ENCODE measurements at places on chromosomes 2 and 18.

- DNase-seq: no peak
Measured at GRCh38 chr18:7079231-7079630, 38.4 kb downstream of the LAMA1 start.

DNA sequence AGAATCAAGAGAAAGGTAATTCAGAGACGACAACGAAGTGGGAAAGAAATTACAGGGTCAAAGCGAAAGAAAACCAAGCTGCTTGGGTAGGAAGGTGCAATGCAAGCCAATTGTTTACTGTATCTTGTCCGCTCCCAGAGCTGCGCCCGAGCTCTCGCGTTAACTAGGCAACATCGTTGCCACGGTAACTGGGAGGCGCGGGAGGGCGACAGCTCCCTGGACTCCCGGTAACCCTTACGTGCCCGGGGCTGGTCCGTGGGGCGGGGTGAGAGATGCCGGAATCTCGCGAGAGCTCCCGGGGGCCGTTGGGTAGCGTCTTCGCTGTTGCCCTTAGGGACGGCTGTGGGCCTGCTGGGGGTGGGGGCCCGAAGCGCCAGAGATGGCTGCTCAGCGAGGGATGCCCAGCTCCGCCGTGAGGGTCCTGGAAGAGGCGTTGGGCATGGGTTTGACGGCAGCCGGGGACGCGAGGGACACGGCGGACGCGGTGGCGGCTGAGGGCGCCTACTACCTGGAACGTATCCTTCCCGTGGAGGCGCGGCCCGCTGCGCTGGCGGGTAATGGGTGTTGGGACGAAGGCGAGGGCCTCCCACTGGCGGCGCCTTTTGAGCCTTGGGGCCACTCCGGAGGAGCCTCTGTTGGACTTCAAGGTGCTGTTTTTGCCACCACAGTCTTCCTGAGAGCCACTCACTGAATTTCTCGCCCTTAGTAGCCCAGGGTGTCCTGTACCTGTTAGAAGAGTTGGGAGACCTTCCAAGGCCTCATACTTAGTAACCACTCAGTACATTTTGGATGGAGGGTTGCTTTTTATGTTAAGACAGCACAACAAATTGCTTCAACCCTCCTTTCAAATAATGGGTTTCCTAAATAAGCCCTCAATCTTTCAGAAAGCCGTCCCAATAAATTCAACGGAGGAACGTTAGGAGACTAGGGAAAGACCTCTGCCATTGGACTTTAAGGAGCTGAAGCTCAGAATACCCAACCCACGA lies at the start of gene SPAG16:
TSS of gene SPAG16 (plus strand) at position 360 of the 986 bp plus-strand sequence.
- DNase-seq: peak; percentile 93

- no peak for DNase-seq
Measured at GRCh38 chr18:4455113-4455811, at the start of gene DLGAP1. TSS of gene DLGAP1 (minus strand) at chr18:4455307.

GRCh38 chr2:191446910-191447309 lies 201.7 kb downstream of the MYO1B start:
- DNase-seq: no peak

- no peak for DNase-seq
Measured at GRCh38 chr18:23716516-23716915, 27.3 kb downstream of the LAMA3 start.

GRCh38 chr2:197803033-197803444 lies 1.4 kb upstream of the PLCL1 start:
- DNase-seq: peak; percentile 60

GRCh38 chr2:207143215-207144172 lies 22.3 kb downstream of the KLF7 start:
- peak; percentile 59 for DNase-seq

DNA sequence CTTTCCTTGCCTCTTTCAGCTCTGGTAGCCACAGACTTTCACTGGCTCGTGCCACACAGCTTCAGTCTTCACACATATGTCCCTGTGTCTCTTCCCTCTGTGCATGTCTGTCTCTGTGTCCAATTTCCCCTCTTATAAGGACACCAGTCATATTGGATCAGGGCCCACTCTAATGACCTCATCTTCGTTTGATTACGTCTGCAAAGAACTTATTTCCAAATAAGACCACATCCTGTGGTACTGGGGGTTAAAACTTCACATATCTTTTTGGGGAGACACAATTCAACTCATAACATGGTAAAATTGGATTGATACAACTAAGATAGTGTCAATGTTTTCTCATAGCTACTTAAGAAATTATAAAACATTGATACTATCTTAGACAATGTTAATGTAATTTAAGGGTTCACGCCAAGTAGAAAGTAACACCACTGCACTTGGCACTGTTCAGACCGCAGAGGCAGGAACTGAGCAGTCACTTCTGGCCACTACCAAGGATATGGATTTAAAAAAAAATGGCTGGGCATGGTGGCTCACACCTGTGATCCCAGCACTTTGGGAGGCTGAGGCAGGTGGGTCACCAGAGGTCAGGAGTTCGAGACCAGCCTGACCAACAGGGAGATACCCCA lies 119.6 kb upstream of the EPAS1 start:
- no peak for DNase-seq

DNA sequence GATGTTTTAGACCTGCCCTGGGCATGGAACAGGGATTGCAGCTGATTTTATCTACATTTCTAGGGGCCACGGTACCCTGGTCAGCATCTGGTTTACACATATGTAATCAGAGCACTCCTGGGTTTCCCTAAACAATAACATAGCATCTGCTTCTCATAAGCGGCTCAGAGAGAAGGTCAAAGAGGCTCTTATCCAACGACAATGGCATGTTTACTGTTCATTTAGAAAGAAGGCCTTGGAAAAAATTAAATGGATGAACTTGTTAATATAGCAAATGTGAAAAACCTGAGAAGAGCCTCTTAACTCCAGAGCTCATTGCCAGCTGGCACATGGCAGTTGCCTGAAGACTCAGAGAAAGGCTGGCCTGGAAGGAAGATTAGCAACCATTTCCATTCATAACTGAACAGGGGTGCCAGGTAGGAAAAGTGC lies 202.8 kb upstream of the THUMPD2 start:
- DNase-seq: no peak

DNA sequence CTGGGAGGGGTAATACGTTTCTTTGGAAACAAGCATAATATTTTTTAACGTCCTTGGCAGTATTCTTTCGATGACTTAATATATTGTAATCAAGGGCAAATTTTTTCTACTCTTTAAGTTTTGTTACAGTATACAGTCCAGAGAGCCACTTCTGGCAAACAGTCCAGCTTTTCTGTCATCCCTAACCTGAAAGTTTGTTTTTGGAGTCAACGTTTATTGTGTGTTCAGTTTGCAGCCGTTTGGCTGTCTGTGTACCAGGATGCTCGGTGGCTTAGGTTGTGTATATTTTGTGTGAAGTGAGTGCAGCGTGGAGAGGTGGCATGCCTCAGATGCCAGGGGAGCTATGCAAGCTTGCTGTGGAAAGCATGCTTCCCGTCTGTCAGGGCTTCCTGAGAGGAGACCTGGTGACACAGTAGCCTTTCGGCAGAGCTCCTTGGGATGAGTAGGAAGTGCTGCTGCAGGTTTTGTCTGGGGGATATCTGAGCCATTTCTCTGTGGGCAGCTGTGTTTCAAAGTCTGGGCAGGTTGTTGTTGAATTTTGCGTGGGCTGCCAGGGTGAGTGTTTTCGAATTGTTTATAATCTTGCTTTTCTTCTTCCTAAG lies 14.7 kb downstream of the MAP3K20 start:
- no peak for DNase-seq

- DNase-seq: no peak
Measured at GRCh38 chr2:231413456-231413855, 17.9 kb downstream of the B3GNT7 start.

GRCh38 chr18:27808683-27809082 lies 368.2 kb downstream of the CDH2 start:
- DNase-seq: no peak

- DNase-seq: no peak
Measured at GRCh38 chr18:78862395-78862794, 117.2 kb upstream of the SALL3 start.

DNA sequence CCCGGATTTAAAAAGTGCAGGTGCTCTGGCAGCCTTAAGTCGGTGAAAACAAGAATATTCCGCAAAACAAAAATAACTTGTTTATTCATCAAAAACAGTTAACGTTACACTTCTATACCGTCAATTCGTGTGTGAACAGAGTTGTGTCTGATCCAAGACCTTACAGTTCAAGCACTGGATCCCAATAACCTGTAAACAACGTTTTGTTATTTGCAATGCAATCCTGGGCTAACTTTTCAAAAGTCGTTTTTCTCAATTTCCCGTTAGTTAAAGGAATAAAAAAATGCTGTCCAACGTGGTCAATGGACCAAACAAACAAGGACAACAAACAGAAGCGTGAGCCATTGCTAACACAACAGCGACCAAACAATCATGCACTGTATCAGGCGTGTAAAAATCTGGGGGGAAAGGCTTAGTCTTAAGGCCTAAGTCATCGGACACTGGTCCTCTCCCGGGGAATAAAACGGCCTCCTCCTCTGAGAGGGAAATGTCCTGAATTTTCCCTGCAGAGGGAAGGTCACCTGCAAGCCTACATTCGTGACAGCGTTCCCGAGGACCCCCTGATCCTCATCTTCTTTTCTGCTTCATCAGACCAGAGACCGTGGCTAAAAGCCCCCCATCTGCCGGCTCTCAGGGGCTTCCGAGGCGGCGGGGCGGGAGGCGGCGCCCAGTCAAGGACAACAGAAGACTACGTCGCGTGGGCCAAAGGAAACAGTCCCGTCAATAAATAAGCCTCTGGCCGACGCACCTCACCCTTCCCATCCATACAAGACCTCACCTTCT lies 490 bp downstream of the NDUFS1 start:
- DNase-seq: no peak

DNA sequence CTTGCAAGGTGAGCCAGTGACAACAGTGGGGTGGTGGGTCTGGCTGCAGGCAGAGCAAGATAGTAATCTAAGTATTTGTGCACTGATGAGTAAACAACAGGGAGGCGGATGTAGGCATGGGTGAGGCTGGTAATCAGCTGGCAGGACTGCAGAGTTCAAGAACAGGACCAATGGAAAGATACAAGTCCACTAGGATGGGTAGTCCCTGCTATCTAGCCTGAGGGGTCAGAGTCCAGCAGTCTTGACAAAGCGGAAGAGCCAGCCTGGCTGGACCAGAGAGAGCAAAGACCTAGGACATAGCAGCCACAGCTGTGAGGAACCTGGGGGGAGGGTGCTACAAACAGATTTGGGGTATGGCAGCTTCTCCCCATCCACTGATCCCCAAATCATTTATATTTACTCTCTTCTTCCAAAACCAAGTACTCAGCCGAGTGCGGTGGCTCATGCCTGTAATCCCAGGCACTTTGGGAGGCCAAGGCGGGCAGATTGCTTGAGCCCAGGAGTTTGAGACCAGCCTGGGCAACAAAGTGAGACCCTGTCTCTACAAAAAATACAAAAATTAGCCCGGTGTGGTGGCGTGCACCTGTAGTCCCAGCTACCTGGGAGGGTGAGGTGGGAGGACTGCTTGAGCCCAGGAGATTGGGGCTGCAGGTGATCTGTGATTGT lies 25.9 kb downstream of the VIL1 start:
- no peak for DNase-seq

DNA sequence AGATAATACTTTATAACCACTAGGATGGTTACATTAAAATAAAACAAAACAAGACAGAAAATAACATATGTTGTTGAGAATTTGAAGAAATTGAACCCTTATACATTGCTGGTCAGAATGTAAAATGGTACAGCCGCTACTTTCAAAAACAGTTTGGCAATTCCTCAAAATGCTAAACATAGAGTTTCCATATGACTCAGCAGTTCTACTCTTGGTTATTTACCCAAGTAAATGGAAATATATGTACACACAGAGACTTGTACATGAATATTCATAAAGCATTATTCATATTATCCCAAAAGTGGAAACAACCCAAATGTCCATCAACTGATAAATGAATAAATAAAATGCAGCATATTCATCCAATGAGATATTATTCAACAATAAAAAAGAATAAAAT lies 92.5 kb upstream of the LRATD1 start:
- DNase-seq: no peak

DNA sequence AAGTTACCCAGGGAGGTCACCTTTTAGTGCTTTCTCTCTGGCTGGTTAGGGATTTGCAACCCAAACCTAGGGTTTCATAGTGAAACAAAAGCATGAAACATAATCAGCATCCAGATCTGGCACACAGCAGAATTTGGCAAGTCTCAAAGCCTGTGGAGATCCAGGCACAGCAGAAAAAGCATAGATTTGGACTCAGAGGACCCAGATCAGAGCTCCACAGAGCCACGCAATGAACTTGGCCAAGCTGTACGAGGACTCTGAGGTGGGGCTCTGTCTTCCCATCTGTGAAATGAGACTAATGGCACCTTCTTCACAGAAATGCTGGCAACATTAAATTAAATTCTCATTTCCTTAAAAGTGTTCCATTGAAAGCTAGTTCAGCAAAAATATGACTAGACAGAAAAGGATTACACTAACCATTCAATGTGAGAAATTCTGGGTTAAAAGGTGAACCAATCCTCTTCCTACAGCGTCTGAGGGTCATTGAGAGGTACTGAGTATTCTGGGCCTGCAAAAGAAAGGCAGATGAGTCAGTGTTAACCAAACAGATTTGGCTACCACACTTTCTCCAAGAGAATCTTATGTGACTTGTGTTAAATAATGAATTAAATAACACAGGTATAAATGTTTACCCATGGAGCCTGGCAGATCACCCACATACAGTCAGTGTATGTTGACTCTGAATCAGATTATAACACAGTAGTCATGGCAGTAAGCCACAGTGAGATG lies 266.3 kb downstream of the MREG start:
- no peak for DNase-seq

- DNase-seq: no peak
Measured at GRCh38 chr2:47094511-47095142, 60.5 kb downstream of the STPG4 start.

- no peak for DNase-seq
Measured at GRCh38 chr2:20972792-20973565, 70.9 kb downstream of the APOB start.

- no peak for DNase-seq
Measured at GRCh38 chr2:159549234-159549633, 67.1 kb downstream of the BAZ2B start.

GRCh38 chr18:32980896-32981295 lies 208.1 kb upstream of the KLHL14 start:
- no peak for DNase-seq

DNA sequence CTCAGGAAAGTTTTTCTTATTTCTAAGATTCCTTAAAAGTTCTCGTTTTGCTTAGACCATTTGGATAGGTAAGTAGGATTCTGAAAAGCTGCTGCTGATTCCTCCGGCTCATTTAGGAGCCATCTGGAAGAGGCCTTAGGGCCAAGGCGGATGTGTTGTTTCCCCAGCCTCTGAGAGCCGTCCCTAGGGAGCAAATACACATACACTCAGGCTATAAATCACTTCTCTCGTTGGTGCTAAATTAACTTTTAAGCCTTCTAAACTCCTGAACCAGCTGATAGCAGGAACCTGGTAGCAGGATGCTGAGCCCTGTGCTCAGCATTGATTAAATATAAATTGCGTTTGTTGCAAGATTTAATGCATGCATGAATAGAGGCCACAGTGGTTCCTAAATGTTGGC lies 109.8 kb downstream of the ADCYAP1 start:
- DNase-seq: peak; percentile 41

DNA sequence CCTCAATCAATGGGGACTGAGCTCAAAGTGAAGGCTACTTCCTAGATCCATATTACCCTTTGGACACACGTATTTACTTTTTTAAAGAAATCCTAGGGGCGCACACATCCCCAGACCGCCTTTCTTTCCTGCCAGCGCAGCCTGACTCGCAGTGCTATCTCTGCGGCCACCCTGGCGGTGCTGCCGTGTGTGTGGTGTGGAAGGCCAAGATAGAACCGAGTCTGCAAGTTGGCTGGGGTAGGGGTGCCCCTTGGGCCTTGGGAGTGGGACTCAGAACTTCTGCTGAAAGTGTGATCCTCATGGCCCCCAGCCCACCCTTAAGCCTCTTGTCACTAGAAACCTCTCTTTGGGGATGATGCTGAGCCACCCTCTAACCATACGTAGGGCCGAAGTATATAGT lies 143.7 kb downstream of the KLHL29 start:
- no peak for DNase-seq

Data from NCI-H1694 (cell line).